H1 (cell line): ENCODE measurements at places on chromosomes 1 and 21.

GRCh38 chr1:206566999-206567398 is 45.3 kb downstream of the EIF2D start:
- DNase-seq = no peak

DNA sequence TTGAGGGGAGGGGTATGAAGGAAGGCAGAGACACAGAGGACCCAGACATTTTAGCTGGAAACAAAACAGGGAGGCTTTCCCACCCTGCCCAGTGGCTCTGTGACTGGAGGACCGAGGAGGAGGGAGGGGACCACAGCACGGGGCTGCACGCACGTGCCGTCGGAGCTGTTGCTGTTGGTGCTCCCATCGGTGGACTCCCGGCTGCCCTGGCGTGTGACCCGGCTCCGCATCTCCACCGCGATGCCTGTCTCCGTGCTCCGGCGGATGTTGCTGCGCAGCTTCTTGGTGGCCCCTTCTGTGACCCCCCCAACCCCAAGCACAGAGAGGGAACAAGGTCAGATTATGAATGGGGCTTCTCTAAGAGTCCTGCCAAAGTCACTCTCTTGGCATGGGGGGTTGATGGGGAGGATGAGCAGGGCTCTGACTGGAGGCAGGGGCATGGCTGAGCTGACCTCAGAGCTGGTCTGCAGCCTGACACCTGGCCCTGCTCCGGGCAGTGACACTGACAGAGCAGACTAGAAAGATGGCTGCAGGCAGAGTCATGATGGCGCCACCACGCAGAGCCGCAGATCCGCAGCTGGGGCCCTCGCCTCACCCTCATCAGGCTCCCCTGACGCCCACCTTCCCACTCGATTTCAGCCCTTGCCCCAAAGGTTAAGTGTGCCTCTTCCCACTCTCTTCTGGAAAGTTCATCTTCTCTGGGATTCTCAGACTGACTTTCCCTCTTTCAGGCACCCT is 29.6 kb downstream of the RIMS3 start:
- no peak for DNase-seq

- DNase-seq = peak; percentile 61
These were observed 69.8 kb downstream of the CR1 start for GRCh38 chr1:207565546-207566468.

- peak; percentile 62 for DNase-seq
These were observed 92.6 kb upstream of the CASZ1 start for GRCh38 chr1:10888791-10889649.

GRCh38 chr1:51491166-51491981 is 27.7 kb downstream of the EPS15 start:
- DNase-seq = no peak

DNA sequence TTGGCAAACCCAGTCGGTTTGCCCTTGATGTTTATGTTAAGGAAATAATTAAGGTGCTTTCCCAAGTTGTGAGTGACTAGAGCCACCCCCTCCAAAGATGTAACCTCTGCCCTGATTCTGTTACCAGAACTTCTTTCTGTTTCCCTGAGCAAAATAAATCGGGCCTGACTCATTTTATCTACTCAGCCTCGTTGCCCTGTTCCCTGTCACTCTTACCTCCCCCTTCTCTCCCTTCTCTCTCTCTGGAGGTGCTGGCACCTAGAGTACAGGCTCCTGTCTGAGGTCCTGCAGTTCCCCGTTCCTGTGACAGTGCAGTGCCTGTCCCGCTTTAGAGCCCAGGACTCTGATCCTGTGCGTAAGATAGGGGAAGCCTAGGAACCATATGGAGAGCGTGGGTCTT is 35.4 kb downstream of the CXADR start:
- no peak for DNase-seq

DNA sequence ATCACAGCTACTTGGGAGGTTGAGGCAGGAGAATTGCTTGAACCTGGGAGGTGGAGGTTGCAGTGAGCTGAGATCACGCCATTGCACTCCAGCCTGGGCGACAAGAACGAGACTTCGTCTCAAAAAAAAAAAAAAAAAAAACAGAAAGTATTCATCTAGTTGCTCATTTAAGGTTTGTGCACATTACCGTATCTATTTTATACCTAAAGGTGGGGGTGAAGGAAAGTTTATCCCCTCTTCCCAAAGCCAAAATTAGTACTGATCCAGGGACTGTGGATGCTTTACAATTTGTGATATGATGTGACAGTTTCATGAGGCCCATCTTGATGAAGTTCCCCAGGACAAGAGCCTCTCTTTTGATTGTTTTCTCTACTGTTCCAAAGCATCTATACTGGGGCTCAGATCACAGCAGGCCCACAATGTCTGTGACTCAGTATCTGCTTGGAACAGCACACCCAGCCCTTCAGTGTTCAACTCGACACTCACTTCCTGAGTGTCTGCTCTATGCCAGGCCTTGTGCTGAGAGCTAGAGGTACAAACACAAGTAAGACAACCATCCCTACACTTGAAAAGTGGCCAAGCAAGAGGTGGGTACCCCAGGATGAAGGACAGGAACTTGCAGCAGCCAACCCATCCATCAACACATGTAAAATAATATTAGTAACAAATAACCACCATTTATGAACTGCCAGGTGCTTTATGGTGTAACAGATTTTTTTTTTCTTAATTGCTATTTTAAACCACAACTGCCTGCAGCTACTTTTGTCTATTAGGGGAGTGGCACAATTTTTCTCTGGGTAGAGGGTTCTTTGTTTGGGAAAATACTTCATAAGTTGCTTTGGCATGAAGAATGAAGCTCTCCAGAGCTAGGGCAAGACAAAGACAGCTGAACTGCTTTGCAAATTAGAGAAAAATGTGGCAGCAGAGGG is 29.0 kb upstream of the KHDRBS1 start:
- no peak for DNase-seq

DNA sequence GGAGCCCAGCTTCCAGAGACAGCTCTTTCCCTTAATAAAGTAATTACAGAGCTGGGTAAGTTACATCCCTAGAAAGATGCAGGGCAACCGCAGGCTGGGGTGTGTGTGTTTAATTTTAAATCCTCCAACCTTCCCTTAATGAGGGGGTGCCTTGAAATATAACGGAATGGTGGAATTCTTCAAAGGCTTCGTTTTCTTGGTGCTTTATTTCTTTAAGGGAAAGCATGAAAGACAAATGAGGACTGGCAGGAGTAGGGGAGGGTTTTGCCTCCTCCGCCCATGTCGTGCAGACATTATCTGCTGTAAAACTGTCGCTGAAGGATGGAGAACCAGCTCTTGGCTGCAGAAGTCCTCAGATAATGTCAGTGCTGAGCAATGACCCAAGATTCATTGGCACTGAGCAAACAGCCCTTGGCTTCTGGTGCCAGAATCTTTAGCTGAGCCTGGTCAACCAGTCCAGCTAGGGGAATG is 15.5 kb downstream of the SLC6A17 start:
- DNase-seq = no peak

- DNase-seq = no peak
These were observed 28.8 kb downstream of the HEATR1 start for GRCh38 chr1:236575523-236575922.

GRCh38 chr1:117143871-117144270 is 22.3 kb upstream of the TRIM45 start:
- DNase-seq = no peak

DNA sequence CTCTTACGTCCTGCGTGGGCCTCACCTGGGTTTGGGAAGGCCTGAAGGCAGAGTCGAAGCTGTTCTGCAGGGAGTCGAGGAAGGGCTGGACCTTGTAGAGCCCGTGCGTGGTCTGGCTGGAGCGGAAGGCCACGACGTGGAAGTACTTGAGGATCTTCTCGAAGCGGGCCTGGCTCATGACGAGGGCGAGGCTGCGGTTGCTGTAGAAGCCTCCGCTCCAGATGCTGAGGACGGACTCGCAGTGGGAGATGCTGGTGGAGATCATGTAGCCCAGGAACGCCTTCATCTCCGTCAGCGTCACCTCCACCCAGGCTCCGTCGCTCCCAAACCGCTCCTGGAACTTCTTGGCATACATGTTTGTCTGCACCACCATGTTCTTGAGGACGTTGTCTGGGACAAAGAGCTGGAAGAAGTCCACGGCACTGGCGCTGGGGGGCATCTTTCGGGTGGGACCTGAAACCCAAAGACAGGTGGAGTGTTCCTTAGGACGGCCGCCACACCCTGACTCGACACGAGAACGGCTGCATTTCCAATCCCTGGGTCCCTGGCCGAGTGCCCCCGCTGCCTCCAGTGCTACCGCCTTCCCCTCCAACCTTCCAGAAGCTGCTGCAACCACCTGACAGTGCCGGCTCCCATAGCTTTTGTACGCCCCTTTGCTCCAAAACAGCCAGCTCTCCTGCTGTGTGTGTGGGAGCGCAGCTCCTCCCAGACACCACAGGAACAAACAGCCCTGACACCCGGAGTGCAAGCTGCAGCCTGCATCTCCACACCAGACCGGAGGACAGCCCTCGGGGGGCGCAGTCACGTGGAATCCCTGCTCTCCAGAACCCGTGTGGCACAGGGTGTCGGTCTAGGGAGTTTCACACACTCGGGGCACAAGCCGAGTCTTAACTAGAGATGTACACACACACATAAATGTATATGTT is 69.0 kb downstream of the PGBD5 start:
- DNase-seq = no peak

DNA sequence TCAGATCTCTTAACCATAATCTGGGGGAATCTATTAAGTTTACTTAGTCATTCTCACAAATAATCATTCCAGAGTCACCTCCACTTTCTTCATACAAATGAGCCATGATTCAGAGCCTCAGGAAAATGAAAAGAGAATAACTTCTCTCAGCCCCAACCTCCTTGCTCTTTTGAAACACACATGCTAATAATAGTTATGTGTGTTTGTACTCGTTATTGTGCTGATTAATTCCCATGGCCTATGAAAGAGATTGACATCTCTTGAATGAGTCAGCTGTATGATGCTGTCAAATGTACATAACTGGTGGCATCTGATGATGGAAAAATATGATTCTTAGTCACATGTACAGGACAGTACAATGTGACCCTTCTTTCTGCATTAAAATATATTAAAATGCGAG is 41.5 kb downstream of the DTL start:
- DNase-seq = no peak

DNA sequence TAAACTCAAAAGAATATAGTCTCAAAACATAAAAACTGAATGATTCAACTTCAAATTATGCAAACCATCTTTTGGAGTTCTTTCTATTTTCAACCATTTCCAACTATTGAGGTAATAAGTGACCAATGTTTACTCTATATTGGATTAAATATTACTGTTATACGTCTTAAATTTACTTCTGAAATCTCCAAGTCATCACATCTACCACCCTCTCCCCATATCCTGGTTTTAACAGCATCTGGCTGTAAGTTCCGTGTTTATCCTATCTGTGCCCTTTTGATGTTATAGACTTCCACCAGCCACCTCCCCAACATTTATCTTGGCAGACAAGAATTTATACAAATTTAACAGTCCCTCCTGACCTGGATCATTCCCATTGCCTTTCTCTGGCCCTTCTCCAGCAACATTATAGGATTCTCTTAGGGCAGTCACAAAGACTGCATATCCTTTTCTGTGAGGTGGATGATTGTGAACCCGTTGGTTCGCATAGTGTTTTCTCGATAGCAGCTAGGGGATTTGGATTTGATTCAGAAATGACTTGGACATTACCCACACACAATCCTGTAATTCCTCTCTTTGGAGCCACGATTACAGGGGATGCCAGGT is 313.4 kb upstream of the FMN2 start:
- DNase-seq = no peak

DNA sequence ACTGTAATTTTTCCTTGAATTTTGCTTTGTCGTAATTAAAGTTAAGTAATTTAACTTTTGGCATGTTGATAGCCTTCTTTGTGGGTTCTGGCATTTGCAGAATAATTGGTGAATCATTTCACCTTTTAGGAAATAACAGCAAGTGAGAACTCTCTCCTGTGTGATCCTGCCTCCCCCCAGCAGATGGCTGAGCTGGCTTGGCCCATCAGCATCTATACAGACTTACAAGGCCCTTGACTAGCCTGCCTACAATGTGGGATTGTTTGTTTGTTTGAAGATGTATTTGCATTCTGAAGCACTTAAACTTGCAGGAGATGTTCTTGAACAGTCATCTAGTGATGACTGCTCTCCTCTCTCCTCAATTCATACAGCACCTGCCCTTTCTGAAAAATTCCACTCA is 55.9 kb downstream of the MACO1 start:
- DNase-seq = no peak

- DNase-seq = no peak
These were observed 41.6 kb downstream of the CATSPERE start for GRCh38 chr1:244502630-244503029.

- DNase-seq = no peak
These were observed 1.8 kb downstream of the ROR1 start for GRCh38 chr1:63775418-63776127.

GRCh38 chr1:150804671-150805070 is 3.4 kb downstream of the CTSK start:
- no peak for DNase-seq

DNA sequence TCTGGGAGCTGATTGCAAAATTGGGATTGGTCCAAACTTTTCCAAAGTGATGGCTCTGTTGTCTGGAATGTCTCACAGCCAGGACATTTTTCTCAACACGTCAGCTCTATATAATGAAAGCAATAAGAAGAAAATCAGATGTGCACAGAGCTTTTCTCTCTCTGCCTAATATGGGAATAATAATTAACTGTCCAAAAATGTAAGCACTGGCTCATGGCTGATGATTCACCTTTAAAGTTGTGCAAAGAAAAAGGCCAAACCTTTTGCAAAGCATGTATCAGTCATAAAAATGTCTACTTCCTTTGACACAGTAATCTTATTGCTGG is 30.4 kb downstream of the ZNF281 start:
- DNase-seq = no peak

GRCh38 chr21:27221077-27221476 is 254.2 kb upstream of the ADAMTS5 start:
- DNase-seq = no peak

DNA sequence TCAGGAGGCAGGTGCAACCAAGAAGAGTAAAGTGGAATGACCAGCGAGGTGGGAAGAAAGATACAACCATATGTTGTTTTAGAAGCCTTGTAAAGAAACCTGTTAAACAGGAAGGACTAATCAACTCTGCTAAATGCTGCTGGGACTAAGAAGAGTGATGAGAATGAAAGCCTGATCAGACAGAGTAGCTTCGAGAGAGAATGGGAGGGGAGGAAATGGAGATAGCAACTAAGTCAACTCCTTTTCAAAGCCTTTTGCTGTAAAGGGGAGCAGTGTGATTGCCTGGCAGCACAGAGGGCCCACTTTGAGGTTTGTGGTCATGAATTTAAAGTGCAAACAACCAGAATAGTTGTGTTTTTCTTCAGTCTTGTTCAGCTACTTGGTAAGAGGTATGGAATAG is 31.4 kb downstream of the SLC30A7 start:
- DNase-seq = no peak

- no peak for DNase-seq
These were observed 31.9 kb downstream of the SERINC2 start for GRCh38 chr1:31444725-31445448.

- no peak for DNase-seq
These were observed 181.1 kb upstream of the GREM2 start for GRCh38 chr1:240792915-240793529.

- DNase-seq = no peak
These were observed 19.7 kb downstream of the CYP4B1 start for GRCh38 chr1:46818591-46818990.

DNA sequence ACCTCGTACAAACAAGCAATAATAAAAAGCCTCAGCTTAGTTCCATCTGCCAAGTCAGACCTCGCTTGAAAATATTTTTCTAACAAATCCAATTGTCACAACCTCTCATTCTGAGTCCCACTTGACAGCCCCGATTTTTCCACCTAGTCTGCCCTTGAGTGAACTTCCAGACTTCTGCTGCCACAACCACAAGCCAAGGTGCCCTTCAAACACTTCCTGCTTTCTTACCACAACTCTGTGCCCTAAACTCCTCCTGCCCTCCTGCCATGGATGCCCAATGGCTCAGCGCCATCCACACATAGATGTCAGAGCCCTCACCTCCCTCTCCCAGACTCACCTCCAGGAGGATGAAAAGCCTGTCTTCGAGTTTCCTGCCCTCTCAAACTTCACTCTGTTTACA is 3.9 kb downstream of the TMPRSS2 start:
- DNase-seq = no peak
